ENCODE measurements at places on chromosomes 4 and X.

- no peak for DNase-seq
These were observed 175.8 kb downstream of the CCNG2 start for GRCh38 chr4:77332696-77333270.

DNA sequence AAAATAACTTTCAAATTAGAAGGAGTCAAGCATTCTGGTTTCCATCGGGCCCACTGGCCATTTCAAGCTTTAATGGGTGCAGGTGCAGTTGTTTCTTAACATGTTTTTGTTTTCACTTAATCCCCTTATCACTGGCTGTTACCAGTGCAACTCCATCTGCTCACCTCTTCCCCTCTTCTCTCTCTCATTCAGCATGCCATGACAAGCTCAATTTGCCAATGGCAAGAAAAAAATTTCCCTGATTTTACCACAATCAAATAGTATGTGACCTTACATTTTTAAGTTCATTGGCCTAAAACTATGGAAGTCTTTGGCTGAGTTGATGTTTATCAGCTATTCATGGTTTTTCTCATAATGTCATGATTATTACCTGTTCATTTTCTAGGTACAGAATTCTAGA is 299.1 kb upstream of the BMP3 start:
- DNase-seq: no peak

GRCh38 chrX:11952176-11952720 is 186.0 kb upstream of the FRMPD4 start:
- no peak for DNase-seq

- no peak for DNase-seq
These were observed 384.2 kb downstream of the SH3BGRL start for GRCh38 chrX:81586096-81586495.

GRCh38 chr4:101850698-101851097 is 60.2 kb downstream of the BANK1 start:
- no peak for DNase-seq

GRCh38 chr4:15533817-15534216 is 64.1 kb downstream of the CC2D2A start:
- no peak for DNase-seq

DNA sequence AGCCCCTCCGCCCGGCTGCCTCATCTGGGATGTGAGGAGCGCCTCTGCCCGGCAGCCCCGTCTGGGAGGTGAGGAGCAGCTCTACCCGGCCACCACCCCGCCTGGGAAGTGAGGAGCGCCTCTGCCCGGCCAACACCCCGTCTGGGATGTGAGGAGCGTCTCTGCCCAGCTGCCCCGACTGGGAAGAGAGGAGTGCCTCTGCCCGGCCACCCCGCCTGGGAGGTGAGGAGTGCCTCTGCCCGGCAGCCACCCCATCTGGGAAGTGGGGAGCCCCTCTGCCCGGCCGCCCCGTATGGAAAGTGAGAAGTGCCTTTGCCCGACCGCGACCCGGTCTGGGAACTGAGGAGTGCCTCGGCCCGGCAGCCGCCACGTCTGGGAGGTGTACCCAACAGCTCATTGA is 74.3 kb upstream of the TNIP3 start:
- DNase-seq: no peak

DNA sequence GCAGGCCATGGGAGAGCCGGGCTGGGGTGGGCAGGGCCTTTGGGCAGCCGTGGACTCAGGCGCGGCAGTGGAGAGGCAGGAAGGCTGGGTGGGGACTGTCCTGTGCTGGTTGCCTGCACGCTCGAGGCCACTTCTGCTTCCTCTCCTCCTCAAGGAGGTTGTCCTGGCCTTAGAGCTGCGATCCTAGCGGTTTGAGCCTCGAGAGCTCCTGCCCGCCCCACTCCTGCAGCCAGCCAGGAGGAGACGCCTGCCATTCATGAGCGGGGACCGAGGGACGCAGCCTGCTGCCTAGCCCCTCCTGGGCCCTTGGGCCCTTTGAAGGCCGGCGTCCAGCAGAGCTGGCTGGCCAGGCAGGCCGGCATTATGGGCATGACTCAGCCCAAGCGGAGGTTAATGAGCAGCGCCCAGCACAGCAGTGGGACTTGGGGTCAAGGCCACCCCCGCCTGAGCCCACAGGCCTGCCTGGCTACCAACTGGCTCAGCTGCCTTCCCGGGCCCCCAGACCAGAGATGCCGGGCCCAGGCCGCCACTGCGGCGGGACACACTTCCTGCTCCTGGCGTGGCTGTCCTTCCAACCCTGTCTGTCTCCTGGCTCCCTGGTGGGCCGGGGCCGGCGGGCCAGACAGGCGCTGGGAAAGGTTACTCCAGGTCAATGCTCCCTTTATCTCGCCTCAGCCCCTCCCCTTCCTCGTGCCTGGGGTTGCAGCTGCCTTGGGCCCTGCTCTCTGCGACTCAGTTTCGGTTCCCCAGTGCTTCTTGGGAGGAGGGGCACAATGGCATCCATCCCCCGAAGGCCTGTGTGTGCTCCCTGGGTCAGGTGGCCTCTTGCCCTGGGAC is 1.8 kb downstream of the ABCD1 start:
- peak; percentile 56 for DNase-seq

DNA sequence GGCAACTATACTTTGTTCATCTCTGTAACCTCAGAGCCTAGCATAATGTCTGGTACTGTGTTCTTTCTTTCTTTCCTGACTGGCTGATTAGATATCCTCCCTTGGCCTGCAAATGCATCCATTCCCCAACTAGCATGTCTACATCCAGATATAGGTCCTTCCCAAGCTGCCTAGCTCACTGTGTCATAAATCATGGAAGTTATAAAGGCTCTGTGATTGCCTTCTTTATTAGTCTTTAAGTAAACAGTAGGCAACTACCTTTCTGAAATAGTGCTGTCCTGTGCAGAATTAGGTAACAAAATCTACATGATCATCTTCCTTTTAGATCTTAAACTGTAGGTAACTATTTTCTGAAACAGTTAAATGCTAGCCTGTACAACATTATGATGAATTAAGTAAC is 224.5 kb downstream of the DLG3 start:
- DNase-seq: no peak

- DNase-seq: peak; percentile 70
These were observed 67.1 kb downstream of the PGRMC2 start for GRCh38 chr4:128220286-128221235.

- no peak for DNase-seq
These were observed 139.7 kb downstream of the ELOVL6 start for GRCh38 chr4:110058677-110059076.
